ENCODE measurements at places on chromosomes 5 and 9.

GRCh38 chr9:36845844-36846243 is 188.2 kb downstream of the PAX5 start:
- DNase-seq, result no peak

GRCh38 chr9:116405321-116405720 is 251.7 kb downstream of the PAPPA start:
- no peak for DNase-seq

- no peak for DNase-seq
Observed at GRCh38 chr9:35236692-35237091, 74.9 kb downstream of the UNC13B start.

DNA sequence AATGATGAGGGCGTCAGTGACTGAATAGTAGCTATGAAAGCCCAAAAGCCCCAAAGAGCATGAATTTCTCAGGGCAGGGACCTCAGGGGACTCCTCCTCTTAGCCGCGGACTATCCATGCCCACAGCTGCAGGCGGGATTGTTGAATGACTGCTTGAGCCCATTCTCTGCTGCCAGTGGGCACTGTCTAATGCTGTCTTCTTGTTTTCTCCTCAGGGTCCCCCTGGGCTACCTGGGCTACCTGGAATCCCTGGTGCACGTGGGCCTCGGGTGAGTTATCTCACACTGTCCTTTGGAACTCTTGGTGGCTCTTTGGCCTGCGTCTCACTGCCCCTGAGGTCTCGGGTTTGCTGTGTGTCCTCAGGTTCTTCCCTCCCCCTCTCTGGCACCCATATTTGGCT is 22.7 kb downstream of the COL27A1 start:
- DNase-seq, result no peak

GRCh38 chr5:178215280-178216002 is 11.1 kb downstream of the HNRNPAB start:
- DNase-seq, result no peak

DNA sequence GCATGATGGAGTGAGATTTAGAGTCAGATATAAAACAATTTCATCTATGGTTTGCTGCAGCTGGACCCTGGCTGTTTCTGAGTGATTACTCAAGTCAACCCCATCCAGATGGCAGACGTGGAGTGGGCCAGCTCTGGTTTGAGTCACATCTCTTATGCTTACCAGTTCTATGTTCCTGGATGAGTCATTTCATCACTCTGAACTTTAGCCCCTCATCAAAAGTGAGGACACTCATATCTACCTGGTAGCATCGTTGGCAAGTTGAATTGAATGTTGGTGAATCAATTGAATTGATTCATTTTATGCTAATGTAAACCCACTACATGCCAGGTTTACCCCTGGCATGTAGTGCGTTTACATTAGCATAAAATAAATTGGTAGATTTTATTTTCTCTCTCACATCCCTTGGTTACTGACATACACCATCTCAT is 176.4 kb downstream of the FGF18 start:
- DNase-seq, result no peak

DNA sequence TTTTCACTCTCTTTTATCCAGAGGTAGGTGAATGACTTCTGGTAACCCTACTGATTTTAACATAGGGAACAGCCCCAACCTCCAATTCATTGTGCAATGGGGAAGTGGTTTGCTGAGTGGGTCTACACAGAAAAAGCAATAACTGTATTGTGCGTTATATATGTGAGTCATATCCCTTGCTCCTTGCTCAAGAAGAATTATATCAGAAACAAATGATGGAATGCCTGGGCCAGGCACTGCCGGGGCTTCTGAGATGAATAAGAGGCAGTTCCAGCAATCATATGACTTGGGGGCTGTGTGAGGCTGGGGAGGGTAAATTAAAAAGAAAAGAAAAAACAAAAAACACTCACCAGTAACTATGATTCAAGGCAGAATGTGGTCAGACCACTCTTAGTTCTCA is 79.2 kb upstream of the ABCA1 start:
- no peak for DNase-seq

DNA sequence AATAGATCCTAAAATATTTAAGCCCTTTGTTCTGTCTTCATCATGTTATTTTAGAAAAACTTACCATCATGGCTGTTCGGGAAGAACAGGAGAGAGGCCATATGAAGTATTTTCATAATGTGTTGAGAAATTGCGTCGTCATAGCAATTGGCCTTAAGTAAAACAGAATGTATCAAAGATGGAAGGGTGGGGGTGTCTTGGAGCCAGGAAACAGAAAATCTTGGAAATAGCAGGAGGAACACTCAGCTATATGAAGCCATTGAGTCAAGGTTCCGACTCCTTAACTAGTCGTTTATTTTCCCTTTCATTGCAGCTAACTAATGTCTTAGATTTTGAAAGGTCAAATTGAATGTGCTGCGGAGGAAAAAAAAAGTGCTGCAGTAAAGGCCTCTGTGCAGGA is 1.3 kb downstream of the SPTAN1 start:
- no peak for DNase-seq

- no peak for DNase-seq
Observed at GRCh38 chr5:66558560-66558959, 37.6 kb upstream of the MAST4 start.

- no peak for DNase-seq
Observed at GRCh38 chr9:72627956-72628540, 106.6 kb downstream of the TMC1 start.

- DNase-seq, result peak; percentile 16
Observed at GRCh38 chr5:57696389-57696769, 213.8 kb upstream of the ACTBL2 start.

GRCh38 chr5:180644825-180645273 is 4.6 kb downstream of the FLT4 start:
- no peak for DNase-seq

DNA sequence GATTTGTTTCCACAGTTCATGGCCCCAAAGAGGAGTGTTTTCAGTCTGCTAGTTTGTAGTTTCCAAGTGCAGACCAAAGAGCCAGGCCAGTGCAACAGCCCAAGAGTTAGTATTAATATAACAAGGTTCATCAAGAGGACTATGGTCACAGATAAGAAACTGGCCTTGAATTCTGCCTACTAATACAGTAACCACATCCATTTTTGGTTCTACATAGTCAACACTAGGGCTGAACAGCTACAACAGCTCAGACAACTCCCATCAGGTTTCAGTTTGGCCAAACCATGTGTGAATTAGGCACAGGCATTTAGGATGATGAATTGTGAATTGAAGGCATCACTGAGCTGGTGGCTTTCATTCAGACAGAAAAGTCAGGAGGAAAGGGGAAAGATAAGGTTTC is 13.8 kb upstream of the UBQLN1 start:
- DNase-seq, result no peak

DNA sequence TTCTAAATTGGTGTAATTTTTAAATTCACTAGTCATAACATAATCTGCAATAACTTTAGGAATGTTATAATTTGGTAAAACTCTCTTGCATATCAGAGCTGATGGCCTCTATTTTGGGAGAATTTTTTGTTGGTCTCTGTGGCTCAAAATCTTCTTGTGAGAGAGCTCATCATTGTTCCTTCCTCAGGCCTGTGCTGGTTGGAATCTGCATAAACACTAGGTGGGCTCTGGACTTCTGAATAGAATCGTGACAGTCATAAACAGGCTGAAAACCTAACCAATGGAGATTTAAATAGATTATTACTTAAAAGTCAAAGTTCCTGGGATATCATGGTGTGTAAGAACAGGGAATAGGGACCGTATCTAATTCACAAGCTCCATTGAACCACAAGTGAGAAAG is 1129.6 kb downstream of the CDH12 start:
- DNase-seq, result no peak

DNA sequence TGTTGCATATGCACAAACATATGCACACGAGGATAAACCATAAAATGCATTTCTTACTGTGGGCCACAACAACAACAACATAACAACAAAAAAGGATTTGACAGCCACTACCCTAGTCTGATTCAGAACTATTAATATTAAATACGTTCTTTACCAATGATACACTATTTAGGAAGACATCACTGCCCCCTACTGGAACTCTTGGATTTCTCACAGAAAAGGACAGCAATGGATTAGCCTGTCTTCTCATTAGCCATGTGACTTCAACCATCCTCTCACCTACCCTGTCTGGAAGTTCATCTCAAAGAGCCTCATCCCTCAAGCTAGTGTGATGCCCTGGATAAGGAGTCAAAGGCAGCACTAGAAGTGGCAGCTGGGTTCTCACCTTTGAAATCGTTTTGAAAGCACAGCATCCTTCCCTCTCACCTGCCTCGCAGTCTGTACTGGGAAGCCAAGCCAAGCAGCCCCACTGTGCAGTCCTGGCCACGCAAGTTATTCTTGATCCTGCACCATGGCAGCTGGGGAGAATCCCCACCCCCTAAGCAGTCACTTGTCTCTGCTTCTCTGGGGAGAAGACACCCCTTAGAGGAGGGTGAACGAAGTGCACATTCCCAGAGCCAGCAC is 64.6 kb downstream of the SH3TC2 start:
- peak; percentile 69 for DNase-seq

- no peak for DNase-seq
Observed at GRCh38 chr5:126745259-126745992, 31.5 kb upstream of the LMNB1 start.

DNA sequence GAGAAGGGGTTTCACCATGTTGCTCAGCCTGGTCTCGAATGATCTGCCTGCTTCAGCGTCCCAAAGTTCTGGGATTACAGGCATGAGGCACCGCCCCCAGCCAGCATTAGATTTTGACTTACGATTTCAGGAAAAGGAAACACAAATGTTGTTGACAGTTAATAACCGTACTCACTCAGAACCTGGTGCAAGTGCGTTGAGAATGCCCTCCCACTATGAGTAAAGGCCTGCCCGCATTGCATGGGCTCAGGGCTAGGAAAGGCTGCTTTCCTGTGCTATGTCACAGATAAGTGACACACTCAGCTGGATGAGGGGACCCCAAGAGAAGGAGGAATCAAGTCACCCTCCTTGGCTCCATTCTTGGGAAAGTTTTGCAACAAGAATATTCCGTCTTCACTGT is 42.4 kb downstream of the NDST1 start:
- no peak for DNase-seq

- no peak for DNase-seq
Observed at GRCh38 chr5:3602785-3603502, 7.3 kb downstream of the IRX1 start.

DNA sequence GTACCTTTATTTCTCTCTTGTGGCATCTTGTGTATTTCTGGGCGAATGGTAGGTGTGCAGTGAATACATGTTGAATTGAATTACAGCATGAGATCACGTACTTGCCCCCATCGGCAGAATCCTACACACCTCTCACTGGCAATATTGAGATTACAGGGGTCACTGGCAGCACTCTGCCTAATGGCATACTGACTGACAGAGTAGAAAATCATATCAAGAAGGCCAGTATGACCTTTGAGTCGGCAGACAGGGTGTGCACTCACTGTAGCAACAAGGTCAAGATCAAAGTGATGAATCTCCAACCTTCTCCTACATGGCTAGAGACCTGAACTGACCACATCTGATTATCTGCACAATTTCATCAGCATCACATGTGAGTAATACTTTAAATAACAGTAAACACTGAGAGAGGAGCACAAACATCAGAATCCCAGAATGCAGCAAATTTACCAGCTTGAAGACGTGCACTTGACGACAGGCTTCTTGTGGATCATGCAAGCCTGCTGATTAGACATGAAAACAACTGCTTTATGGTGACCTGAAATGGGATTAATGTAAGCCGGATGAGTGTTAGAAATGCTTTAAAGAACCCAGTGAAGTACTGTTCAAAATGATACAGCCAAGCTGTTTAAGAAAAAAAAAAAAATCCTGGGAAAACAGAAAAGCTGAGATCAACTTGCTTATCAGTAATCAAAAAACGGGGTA is 267.1 kb upstream of the EFNA5 start:
- DNase-seq, result no peak

GRCh38 chr5:132363431-132364112 is 5.9 kb upstream of the SLC22A5 start:
- DNase-seq, result no peak

DNA sequence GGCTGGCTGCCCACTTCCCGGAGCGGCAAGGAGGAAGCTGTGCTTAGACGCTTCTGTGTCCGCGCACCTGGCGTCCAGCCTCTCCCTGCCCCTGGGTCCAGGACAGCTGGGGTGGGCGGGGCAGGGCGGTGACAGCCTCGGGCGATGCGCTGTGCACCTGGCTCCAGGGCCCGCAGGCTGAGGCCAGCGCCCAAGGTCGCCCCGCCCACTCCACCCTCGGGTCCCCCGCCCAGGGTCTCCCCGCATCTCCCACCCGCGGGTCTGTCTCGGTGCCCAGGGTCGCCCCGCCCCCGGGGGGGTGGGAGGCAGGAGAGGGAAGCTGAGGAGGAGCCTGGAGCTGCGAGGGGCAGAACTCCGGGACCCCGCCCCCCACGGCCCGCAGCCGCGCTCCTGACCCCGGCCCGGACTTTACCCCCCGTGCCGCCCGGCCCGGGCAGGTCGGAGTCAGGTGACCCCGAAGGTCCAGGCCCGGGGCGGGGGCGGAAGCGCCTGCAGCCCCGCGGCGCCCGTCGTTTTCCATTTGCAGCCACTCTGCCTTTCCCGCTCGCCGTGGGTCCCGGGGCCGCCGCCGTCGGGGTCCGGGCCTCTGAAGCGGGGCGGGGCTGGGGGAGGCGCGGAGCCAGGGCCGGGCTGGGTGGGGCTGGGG is at the start of gene ENTPD8:
Gene ENTPD8 (minus strand): TSS at position 69 of the 646 bp plus-strand sequence. CDS start 3,072 bp downstream, outside the sequence.
- no peak for DNase-seq

DNA sequence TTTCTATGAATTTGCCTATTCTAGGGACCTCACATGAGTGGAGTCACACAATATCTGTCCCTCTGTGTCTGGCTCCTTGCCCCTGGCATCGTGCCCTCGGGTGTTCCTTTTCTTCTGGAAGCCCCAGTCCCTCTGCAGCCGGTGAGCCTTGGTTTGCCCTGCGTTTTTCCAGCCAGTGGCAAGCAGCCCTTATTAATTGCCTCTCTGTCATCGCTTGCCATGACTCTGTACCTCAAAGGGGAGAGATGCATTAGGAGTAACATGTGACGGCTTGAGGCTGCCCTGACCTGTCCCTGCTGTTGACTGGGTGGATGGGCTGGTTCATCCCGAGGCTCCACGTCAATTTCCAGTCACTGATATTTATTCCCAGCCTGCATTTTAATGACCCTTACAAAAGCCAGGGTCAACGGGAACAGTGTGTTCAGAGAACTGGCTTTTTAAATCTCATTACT is 87.3 kb downstream of the CFAP90 start:
- DNase-seq, result peak; percentile 62

DNA sequence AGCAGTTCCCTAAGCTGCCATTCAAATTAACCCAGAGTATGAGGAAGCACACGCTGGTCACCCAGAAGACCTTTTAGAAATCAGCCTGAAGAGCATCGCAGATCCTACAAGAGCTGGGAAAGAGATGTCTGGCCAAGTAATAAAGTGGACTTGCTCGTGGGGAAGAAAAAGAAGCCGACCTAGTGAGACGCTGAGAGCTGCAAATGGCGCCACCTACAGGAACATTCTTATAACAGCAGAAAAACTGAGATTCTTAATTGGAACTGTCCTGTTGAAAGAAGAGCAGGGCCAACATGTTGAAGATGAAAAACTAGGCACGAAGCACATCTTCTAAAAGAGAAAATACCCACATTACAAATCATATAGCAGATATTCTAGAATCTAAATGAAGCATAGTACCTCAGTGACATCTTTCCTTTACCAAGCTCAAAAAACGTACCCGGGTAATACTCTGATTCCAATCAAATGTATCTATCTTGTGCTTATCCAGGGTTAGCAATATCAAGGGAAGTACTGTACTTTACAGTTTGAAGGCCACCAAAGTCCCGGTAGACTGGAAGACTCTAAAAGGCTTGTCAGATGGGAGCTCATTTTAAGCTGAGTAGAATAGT is 3.9 kb upstream of the GNAQ start:
- peak; percentile 88 for DNase-seq

GRCh38 chr9:37119360-37119759 is 1.0 kb upstream of the ZCCHC7 start:
- no peak for DNase-seq

- no peak for DNase-seq
Observed at GRCh38 chr9:133880851-133881661, 111.1 kb downstream of the VAV2 start.

All from globus pallidus (tissue), 1 donor.